Osteocyte (in vitro differentiated cells): ENCODE measurements at places on chromosomes 2 and 18. TPM values are rescaled to one million over a fixed set of nuclear protein-coding genes. Genes with fewer than 3 reads are reported as not detected.

DNA sequence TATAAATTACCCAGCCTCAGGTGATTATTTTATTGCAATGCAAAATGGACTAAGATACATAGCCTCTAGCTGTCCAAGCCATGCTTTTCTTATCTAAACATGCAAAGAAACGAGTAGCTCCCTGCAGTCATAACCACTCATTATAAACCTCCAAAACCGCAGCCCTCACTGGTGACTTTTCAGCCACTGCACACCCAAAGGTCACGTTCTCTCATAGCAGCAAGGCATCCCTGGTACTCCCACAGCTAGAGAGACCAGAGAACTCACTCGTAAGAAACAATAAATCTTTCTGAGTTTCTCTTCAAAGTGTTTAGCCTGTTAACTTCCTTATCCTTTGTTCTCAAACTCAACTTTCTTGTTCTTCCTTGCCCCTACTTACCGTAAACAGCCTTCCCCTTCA is 28.5 kb upstream of the RALBP1 start:
- DNase-seq, result no peak

Gene ZCCHC2
- 10.3 and 11.2 TPM in 2 replicates for total RNA-seq

GRCh38 chr2:149645391-149645790 is 57.8 kb upstream of the MMADHC start:
- no peak for DNase-seq

DNA sequence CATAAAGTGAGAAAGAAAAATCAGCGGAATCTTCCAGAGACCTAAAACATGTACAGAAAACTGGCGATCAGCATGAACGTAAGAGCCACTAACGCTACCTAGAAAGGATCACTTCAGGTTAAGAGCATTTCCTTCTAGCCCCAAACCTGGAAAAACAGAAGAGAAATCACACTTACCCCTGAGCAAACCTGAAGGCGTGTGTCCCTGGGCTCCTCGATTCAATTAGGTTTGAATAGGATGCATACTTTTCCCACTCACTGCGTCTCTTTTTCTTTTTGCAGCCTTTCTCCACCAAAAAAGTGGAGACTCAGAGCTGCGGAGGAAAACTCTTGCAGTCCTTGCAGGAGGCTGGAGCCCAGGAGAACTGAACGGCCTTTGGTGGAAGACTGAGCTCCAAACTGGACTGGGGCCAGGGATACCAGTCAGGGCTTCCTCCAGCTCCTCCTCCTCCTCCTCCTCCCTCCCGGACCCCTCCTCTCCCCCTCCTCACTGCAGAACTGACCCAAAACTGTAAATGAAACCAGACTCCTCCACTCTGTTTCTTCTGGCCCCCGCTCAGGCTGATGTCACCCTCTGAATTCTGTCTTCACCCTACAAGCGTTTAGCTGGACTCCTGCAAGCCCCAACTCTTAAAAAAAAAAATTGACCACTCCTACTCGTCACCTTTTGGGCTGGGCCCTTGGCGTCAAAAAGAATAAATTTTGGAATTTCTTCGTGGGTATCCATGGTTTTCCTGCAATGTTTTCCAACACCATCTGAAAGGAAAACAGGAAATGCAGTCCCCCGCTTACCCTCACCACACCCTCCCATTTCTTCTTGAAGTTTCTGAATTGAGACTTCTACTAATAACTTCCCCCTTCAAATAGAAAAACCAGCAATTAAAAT is at the start of gene COL6A3:
TSS of gene COL6A3 (minus strand) at position 388 of the 885 bp plus-strand sequence. CDS start 17,347 bp downstream, outside the sequence.
- DNase-seq, result no peak

GRCh38 chr2:108182489-108182888 is 57.3 kb upstream of the SULT1C3 start:
- no peak for DNase-seq
